Mesothelial cell of epicardium (in vitro differentiated cells): ENCODE measurements at places on chromosomes 3 and 15.

GRCh38 chr3:154684021-154684420, 254.0 kb upstream of the GPR149 start:
- DNase-seq: no peak

- DNase-seq: no peak
Observed at GRCh38 chr3:132817646-132818177, 95.5 kb upstream of the NPHP3 start.

DNA sequence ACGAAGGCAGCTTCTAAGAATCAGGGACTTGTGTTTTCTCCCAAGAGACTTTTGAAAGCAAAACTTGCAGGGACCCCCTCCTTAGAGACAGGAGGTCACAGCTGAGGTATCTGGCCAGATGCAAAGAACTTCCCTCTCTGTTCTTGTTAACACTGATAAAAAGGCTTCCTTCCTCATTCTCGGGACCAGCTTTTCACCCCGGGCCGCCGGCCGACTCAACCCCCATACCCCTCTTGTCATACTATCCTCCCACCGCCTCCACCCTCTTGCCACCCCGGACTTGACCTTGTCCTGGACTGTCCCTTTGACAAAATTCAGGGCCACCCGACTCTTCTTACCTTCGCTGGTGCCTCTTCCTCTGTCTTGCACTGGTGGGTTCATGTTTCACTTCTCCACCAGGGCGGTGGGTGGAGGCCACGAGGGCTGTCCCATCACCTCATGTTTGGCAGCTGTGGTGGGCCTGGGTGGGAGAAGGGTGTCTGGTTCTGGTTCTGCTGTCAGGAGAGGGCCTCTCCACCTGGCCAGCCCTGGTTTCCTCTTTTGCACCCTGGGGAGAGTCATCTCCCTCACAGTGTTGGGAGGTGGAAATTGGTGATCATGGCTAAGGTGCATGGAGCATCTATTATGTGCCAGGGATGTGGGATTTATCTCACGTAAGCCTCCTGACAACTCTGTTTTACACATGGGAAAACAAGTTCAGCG, 32.5 kb downstream of the BHLHE40 start:
- DNase-seq: no peak

GRCh38 chr3:170809007-170809974, 60.7 kb downstream of the RPL22L1 start:
- DNase-seq: no peak

GRCh38 chr15:63056829-63057228, 14.3 kb downstream of the TPM1 start:
- DNase-seq: no peak

- DNase-seq: no peak
Observed at GRCh38 chr3:158671821-158672214, 630 bp downstream of the LXN start.

GRCh38 chr3:197297002-197297401, 1.4 kb downstream of the DLG1 start:
- DNase-seq: no peak

GRCh38 chr3:13047296-13048165, 25.7 kb downstream of the IQSEC1 start:
- no peak for DNase-seq

DNA sequence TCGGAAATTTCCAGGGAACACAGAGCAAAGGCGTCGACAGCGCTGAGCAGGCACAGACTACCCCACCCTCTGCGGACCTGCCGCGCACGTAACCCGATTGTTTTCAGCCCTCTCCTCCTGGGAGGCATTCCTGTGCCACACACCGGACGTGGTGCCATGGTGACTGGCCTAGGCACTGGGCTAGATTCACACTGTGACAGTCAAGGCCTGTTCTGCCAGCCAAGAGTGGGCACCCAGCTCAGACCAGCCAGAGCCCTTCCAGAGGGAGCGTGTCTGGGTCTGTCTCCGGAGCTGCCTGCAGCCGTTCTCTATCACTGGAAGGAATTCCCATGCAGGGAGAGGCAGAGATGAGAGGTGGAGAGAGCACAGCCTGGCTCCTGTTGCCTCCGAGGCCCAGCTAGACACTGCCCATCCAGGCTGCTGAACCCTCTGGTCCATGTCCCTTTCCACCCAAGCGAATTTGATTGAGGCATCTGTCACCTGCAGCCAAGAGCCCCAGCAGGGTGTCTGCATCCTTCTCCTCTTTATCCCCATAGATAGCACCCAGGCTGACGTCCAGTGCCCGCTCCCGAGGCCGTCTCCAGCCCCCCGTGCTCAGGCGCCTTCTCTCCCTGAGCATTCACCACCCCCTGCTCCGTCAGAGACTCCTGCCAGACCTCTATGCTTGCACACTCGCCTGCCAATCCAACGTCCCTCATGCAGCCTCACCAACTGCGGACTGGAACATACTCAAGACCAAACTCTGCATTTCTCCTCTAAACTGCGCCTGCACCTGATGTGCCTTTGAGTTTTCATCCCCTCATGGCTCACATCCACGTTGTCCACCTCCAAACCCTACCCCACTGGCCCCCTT, 267.5 kb downstream of the OCA2 start:
- no peak for DNase-seq

DNA sequence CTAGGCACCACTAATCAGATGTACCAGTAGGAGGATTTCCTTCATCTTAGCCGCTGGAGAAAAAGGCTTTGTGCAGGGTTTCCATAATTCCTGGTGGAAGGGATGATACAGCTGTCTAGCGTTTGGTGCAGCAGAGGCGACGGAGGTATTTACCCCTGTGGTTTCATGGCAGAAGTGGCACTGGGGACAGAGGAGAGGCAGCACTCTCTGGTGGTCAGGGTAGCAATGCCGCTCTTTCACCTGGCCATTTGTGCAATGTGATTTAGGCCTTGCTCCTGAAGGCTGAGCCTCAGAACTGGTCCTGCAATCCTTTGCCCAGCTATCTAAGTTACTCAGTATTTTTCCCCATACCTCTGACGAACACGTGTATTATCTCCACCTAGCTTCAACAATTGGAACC, 47.1 kb upstream of the BNIP2 start:
- no peak for DNase-seq

DNA sequence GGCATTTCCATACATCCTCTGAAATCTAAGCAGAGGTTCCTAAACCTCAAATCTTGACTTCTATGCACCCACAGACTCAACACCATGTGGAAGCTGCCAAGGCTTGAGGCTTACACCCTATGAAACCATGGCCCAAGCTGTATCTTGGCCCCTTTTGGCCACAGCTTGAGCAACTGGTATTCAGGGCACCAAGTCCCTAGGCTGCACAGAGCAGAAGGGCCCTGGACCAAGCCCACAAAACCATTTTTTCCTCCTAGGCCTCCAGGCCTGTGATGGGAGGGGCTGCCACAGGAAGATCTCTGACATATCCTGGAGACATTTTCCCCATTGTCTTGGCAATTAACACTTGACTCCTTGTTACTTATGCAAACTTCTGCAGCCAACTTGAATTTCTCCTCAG, 54.4 kb upstream of the IL12A start:
- DNase-seq: no peak

DNA sequence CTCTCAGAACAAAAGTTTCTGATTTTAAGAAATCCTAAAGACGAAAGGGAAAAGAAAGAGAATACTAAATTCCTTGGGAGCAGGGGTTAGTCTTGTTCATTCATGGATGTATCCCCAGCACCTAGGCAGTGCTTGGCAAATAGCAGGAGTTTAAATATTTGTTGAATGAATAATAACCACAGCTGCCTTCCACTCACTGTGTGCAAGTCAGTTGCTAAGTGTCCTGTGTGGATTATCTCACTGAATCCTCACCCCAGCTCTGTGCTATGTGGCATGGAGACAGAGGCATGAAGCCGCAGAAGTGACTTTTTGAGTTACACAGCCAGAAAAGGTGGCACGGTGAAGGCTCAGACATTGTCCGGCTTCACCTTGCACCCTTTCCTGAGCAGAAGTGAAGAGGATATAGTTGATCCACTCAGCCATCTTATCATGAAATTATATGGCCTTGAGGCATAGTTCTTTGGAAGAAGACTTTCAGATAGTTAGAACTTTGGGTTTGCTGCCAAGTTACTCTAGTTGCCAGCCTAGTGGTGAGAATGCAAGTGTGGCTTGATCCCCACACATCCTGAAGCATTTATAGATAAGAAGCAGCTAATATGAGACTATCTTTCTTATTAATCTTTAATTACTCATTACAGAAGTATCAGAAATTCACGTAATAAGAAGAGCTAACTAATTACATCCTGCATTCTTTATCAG, 355.5 kb downstream of the LRTM1 start:
- DNase-seq: no peak

- DNase-seq: peak; percentile 60
Observed at GRCh38 chr3:65953301-65953812, 85.4 kb downstream of the MAGI1 start.

GRCh38 chr3:122941228-122942206, 86.0 kb downstream of the SEMA5B start:
- DNase-seq: no peak

- DNase-seq: no peak
Observed at GRCh38 chr3:12541625-12542024, 3.7 kb downstream of the MKRN2OS start.

GRCh38 chr3:169090559-169090958, 573.0 kb downstream of the MECOM start:
- DNase-seq: no peak

DNA sequence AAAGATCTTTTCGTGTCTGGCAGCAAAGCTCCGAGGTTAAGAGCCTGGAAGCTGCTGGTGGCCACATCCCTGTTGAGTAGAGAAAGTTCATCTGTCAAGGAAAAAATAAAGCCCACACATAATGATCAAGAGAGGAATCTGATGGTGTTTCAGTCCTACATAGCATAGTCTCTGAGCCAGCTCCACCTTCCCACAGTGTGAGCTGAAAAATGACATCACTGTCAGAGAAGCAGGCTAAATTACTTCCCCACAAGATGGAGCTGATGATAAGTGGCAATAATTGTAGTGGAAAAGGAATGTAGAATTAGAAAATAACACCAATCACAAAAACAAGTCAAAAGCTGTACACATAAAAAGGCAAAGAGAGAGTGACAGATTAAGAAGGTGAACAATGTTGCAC, 84.5 kb downstream of the AQP9 start:
- no peak for DNase-seq

DNA sequence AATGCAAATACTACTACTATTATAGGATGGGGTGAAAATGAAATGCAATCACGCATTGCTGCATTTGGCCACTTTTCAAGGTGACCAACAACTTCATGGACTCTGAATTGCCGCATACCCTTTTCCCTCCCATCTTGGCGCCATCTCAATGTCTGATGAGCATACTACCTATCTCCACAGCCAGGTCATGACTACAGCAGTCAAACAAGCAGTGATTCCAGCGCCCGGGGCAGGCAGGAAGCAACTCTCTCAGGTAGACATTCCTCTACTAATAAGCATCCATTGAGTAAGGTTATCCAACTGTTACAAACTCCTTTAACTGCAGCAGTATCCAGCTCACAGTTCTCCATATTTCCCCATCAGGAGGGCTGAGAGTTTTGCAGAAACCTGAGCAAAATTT, 155.4 kb downstream of the ADAMTS17 start:
- no peak for DNase-seq

GRCh38 chr3:13016083-13016720, 57.0 kb downstream of the IQSEC1 start:
- no peak for DNase-seq

- DNase-seq: no peak
Observed at GRCh38 chr3:18481946-18482548, 56.9 kb upstream of the SATB1 start.

- no peak for DNase-seq
Observed at GRCh38 chr3:23915537-23916108, 1.2 kb downstream of the NKIRAS1 start.

DNA sequence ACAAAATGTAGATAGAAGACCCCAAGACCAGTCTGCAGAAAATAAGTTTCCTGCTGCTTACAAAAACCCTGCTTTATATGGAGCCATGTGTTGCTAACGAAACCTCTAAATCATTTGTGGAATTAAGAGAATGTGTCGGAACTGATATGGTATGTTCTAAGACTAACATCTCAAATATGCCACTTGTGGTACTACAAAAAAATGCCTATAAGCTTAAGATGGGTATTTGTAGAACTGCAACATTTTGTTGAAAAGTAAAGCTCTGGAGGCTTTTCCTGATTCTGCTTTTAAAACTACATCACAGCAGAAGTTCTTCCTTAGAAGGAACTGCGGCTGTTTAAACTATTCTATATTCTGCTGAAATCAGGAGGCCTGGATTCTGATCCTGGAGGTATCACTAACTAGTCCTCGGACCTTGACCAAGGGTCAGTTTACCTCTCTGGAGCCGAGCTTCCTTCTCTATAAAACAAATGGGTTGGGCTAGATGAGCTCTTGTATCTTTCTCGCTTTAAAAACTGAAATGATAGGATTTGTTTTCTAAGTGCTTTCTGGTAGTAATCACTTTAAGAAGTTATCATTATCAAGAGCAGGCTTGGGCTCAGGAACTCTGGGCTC, 74.9 kb downstream of the RAD18 start:
- DNase-seq: no peak

DNA sequence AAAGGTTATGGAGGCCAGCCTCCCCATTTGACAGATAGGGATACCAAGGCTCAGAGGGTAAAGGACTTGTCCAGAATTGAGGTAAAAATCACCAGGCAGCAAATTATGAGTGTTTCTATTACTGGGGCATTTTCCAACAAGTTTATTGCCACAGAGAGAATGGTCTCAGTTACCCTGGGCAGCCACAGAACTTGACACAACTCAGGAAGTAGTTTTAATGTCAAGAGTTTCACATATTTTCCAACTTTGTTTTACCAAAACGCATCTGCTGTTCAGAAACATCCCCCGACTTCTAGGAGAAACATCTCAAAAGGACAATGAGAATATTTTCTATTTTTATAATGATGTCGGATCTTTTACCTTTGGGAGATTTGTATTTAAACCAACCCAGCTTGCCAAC, 107.5 kb upstream of the MRPS22 start:
- no peak for DNase-seq

DNA sequence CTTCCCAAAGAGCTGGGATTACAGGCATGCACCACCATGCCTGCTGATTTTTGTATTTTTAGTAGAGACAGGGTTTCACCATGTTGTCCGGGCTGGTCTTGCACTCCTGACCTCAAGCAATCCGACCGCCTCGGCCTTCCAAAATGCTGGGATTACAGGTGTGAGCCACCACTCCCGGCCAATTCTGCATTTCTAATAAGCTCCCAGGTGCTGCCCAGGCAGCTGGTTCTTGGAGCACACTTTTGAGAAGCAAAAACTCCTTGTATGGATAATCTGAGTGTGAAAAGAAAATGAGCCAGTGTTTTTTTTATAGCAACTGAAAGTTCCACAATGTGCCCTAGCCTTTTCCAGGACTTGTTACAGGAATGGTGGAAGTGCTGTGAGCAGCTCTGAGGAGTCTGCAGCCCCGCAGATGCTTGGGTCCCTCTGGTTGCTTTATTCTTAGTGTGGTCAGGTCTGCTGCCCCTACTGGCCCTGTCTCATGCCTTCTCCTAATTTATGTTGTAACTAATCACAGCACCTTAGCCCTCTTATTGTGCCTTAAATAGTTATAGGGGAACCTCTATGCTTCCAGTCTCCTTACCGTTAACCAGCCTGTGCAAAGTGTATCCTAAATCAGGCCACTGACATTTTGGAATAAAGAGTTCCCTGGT, 13.5 kb upstream of the KCNAB1 start:
- DNase-seq: no peak

GRCh38 chr15:27844018-27844666, 255.0 kb downstream of the OCA2 start:
- no peak for DNase-seq
